Progenitor cell of endocrine pancreas (in vitro differentiated cells): ENCODE measurements at places on chromosomes 11 and 22.

DNA sequence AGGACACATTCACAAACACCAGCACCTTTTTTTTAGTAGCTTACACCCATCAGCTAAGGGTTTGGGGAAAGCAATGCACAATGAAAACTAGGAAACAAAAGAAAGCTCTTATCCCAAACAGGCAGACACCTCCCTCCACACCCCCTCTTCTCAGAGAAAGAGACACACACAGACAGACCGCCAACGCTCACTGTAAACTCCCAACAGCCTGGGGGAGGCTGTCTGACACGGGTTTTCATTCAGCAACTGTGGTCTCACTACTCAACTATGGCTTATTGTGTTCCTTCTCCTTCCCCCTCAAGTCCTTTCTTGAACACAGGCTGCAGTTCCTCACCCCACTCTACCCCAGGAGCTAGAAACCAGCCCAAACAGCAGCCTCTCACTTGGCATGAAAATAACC lies 123.4 kb downstream of the C11orf58 start:
- no peak for DNase-seq

DNA sequence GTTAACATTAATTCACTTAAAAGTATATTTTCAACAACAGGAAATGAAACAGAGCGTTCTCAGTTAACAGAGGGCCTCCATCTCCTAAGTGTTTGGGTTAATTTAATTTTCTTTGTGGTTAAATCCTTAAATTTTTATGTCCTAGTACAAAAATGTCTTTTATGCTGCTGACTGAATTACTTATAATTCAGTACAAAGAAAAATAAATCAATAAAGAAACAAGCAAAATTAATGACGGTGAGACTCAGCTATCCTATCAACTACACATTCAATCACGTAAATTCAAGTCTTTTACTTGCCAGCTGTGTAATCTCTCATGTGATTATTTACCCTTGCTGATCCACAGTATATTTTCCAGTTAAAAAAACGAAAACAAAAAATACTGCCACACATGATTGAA lies 81.4 kb downstream of the BBOX1 start:
- DNase-seq, result no peak

DNA sequence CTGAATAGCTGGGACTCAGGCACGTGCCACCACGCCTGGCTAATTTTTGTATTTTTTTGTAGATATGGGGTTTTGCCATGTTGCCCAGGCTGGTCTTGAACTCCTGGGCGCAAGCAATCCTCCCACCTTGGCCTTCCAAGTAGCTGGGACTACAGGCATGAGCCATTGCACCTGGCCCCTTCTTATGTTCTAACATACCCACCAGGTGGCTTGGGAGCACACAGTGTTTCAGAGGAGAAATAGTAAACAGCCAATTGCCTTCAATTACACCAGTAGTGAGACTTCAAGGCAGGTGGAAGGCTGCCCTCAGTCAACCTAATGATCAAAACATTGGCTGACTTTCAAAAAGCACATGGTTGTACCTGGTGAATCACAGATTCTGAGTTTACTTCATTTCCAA lies 167.2 kb downstream of the SWAP70 start:
- DNase-seq, result no peak

DNA sequence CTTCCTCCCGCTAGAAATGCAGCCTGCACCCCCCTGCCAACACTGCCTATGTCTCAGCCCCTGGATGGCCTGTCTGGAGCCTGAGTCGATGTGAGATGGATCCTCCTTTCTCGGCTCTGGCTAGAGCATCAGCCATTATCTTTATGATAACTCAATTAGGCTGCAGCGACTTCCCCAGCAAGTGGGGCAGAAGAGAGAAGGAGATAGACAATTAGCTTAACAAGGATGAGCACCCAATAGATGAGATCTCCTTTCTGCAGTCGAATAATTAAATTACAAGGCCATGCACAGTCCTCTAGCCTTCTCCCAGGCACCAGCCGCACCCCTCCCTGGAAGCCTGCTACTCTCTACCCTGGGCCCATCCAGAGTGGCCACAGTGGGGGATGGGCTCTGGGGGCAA lies 179.3 kb downstream of the CEP164 start:
- no peak for DNase-seq

DNA sequence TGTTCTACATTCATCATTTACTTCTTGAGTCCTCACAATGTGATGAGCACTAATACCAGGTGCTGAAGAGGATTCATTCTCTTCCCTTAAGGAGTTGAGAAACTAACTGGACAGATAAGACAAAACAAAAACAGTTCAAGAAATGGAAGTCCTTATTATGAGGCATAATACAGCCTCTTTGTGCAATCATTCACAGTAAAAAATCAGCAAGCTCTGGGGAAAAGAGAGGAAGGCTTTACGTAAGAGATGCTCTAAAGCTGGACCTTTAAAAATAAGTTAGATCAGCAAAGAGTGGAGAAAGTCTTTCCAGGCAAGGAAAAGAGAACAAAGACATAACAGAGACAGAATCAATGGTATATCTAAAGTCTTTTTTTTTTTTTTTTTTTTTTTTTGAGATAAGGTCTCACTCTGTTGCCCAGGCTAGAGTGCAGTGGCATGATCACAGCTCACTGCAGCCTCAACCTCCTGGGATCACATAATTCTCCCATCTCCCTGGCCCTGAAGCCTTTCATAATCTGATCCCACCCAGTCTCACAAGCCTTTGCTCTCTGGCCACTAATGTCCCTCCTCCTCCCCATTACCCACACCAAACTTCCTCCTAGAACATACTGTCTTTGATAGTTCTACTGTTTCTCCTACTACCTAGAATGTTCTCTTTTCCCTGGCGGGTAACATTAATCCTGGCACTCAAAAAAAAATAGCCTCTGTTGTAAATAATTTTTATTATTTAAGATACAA lies 40.9 kb downstream of the MRTFA start:
- DNase-seq, result no peak

DNA sequence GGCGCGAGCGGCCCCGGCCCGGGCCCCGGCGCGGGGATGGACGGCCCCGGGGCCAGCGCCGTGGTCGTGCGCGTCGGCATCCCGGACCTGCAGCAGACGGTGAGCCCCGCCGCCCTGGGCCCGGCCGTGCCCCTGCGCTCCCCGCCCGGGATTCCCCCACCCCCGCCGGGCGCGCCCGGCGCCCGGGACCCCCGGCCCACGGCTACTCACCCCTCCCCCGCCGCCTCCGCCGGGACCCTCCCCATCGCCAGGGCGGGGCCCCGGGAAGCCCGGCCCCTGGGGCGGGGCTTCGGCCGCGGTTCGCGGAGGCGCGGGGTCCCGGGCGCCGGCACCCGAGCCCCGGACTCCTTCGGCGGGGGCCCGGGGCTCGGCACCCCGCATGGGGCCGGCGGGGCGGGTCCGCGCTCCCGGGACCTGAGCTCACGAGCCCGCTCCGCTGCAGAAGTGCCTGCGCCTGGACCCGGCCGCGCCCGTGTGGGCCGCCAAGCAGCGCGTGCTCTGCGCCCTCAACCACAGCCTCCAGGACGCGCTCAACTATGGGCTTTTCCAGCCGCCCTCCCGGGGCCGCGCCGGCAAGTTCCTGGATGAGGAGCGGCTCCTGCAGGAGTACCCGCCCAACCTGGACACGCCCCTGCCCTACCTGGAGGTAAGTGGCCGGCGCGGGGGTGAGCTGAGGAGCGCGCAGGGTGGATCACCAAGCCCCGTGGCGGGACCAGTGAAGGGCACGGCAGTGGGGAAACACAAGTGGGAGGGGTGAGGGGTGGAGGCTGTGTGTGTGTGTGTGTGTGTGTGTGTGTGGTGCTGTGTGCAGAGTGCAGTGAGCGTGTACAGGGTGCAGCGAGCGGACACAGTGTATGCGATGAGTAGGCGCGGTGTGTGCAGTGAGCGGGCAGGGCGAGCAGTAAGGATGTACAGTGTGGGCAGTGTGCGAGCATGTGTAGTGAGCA lies 2.3 kb downstream of the SHANK3 start:
- peak; percentile 67 for DNase-seq

DNA sequence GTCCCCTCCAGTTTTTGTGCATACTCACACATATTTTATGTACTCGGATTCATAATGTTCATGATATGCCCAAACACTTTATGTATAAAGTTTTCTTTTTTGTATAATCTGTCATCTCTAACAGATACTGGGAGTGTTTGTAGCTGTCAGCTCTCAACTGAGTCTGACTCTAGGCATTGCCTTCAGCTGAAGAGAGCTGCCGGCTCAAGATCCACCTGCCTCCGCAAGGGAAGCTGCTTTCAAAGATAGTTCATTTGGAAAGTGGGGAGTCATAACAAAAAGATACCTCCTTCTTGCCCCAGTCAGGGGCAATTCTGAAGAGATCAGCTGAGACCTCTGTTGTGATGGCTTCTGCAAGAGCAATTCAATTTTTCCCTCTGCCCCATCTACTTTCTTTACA lies 58.9 kb downstream of the GUCY1A2 start:
- no peak for DNase-seq

GRCh38 chr11:91730057-91730456 lies 494.6 kb upstream of the FAT3 start:
- DNase-seq, result no peak

DNA sequence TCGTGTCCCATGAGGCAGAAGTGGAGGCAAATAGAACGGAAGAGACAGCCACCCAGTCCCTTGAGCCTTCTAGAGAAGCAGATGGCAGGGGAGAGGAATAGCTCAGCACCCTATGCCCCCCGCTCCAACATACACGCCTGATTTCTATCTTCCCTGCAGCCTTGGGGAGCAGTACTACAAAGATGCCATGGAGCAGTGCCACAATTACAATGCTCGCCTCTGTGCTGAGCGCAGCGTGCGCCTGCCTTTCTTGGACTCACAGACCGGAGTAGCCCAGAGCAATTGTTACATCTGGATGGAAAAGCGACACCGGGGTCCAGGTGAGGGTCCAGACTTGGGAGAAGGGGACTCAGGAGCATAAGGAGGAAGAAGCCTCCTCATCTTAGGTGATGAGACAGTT lies 6.6 kb downstream of the DPF2 start:
- DNase-seq, result no peak

DNA sequence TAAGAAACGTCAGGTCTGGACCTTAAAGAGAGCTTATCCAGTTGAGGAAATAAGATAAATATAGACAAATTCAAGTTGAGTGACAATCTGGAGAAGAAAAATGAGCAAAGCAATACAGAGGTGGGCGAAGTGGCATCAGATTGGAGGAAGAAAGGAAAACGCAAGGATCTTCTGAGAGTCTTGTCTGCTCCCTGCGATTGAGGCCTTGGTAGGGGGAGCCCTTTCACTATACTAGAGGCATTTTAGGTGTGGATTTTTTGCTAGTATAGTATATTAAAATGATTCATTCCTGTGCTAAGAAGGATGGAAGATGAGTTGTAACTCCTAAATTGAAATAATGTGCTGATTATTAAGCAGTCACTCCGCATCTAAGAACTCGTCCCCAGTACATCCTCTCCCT lies 8.1 kb downstream of the NUP50 start:
- no peak for DNase-seq

DNA sequence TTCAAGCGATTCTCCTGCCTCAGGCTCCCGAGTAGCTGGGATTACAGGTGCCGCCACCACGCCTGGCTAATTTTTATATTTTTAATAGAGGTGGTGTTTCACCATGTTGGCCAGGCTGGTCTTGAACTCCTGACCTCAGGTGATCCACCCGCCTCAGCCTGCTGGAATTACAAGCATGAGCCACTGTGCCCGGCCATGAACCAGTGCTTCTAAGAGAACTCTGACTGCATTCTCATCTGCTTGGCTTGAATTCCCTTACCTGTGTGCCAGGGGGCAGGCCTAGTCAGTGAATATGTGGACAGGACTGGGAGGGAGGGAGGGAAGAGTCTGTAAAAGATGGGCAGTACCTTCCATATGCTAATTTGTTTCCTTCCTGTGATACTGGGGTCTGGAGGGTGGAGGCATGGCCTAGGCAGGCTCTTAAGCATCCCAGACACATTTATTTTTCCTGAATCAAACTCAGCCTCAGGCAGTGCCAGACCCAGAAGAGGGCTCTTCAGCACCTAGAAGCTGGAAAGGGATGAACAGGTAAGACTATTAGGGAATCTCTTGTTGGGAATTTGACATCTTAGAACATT lies 6.6 kb downstream of the RPS25 start:
- no peak for DNase-seq

- no peak for DNase-seq
Observed at GRCh38 chr11:12886508-12886907, 122.6 kb upstream of the RASSF10 start.

DNA sequence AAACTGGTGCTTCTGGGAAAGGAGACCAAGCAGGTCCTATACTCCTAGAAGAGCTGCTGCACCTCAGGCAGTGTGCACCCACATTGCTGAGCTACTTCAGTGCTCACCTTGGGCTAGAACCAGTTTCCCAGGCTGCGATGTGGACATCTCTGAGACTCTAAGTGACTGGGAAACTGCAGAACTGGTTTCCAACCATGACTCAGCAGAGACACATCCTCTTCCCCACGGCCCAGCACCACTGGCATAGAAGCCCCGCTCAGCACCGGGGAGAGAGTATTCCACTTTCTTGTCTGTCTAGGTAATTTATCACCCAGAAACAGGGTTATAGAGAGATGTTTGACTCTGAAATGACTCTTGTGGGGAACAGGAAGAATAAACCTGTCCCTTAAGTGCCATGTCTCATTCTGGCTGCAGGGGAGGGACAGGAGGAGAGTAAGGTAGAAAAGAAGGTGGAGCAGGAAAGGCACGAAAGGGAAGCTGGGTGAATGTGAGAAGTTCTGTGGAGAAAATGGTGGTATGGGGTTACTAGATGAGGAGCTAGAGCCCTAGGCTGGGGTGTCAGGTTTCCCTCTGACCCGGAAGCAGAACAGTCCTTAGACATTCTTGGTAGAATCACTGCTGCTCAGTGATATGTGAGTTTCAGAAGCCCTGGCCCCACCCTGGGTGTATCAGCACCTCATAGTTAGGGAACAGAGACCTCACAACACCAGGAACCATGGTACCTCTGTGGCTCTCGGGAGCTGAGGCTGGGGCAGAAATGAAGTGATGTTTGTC lies 340.4 kb upstream of the NCAM1 start:
- no peak for DNase-seq

GRCh38 chr11:120568572-120569307 lies 57.2 kb downstream of the GRIK4 start:
- no peak for DNase-seq

DNA sequence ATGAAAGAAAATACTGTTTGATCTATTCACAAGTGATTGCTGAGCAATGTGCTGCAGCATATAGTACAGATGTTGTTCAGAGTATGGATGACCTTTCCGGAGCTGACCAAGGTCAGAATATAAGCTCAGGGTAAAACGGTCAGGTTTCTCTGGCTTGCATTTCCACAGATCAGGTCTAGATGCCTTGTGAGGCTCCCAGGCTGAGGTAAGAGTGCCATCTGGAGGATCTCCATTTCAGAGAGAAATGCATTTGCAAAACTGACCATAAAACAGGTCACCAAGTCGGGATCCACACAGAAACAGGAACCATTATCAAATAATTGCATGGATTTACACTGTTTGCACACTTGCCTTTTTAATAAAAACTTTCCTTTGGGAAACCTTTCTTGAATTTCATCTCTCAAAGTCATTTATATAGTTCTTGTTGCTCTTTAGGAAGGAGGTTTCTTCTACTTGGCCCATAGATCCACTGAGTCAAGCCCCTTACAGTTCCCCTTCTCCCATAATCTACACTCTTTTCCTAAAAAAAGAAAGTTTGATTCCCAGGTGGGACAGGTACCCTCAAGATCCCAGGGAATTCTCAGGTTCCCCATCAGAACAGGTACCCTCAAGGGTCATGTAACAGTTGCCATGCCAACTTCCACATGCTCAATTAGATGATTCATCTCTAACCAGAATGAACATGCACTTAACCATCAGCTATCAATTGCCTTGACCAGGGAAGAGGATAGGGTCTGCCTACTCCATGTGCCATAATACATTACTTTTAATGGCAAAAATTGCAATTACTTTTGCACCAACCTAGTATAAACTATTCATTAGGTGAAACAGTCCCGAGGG lies 25.0 kb upstream of the TMPRSS5 start:
- no peak for DNase-seq

- no peak for DNase-seq
Observed at GRCh38 chr11:111601636-111601978, 642 bp upstream of the SIK2 start.
